Hepatic stellate cell (primary cell): ENCODE measurements at places on chromosomes 4 and X.

DNA sequence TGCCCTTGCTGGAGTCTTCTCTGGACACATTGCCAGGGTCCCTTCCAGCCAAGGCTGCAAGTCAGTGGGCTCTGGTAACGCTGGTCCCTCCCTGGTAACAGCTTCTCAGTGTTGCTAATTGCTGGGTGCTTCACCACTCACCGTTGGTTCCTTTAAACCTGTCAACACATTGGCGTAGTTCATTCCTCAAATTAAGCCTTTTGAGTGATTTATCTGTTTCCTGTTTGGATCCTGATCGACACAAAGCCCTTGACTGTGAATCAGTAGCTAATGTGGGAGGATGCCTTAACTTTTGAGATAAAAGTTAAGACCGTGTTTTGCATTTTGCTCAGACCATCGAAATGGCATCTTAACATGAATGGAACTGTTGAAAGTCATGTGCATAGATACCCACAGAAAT is 125.9 kb downstream of the AMELX start:
- no peak for DNase-seq

GRCh38 chr4:151226004-151226932 is 50.7 kb upstream of the PRSS48 start:
- peak; percentile 66 for DNase-seq

GRCh38 chrX:16113978-16114565 is 9.3 kb upstream of the GRPR start:
- DNase-seq: no peak

DNA sequence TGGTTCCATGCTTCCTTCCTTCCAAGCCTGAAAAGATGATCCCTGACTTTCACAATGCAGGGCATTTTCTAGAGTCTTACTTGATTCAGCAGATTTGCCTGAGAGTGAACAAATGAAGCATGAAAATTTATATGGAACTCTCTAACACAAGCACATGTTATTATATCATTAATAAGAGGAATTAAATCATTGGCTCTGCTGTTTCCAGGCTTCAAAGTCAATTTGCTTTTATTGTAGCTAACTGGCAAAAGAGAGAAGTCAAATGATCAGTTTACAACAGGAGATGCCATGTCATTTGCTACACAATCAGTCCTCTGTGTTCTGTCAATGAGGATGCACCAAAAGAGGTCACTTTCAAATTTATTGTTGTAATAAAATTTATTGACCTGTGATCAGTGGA is 101.5 kb upstream of the UGT8 start:
- DNase-seq: no peak

GRCh38 chr4:68240620-68241019 is 4.9 kb downstream of the TMPRSS11B start:
- no peak for DNase-seq

DNA sequence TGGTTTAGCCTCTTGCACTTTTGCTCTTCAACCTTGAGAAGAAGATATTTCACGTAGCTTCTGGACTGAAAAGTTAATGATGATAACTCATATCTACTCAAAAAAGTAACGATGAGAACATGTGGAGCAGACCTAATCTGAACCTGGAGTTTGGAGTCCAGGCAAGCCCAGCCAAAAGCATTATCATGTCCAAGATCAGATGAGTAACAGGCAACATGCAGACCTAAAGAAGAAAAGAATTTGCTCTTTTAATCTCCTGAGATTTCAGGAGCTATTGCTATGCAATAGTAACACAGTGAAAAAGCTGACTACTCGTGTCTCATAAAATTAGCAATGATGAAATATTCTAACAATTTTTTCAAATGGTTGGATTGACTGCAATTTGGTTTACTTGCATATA is 21.8 kb upstream of the PPA2 start:
- no peak for DNase-seq

DNA sequence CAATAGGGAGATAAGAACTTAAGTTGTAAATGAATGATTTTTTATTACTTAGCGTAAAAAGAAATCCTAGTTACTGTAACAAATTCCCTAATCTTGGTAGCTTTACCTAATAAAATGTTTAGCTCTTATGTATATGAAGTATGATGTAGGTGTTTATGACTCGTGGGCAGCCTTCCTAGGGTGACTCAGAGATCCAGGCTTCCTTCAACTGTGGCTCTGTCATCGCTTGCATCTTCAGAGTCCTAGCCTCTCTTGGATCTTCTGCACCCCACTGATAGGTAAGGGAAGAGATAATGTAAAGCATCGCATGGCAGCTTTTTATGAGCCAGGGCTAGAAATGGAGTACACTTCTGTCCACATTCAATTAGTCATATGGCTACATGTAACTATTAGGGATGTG is 165.6 kb upstream of the GLRA2 start:
- no peak for DNase-seq

- DNase-seq: no peak
Measured at GRCh38 chr4:163991298-163991865, 496.9 kb downstream of the TMA16 start.

DNA sequence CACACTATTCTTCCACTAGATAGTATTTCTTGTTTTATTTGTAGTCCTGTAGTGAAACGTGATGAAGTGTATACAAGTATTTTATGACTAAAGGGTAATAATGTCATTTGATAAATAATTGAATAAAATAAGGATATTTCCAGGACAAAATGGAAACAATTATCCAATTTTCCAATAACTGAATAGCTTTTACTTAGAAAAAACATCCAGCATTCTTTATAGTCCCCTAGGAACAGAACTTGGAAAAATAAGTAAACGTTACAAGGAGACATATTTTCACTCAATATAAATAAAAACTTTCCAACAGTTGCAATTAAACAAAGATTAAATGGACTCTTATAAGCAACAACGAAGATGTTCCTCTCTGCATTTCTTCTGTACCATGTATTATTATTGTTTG is 566.0 kb downstream of the TMA16 start:
- no peak for DNase-seq

- DNase-seq: no peak
Measured at GRCh38 chr4:6854098-6854744, 55.4 kb upstream of the TBC1D14 start.

- DNase-seq: no peak
Measured at GRCh38 chrX:109872021-109872732, 130.7 kb upstream of the TMEM164 start.

- no peak for DNase-seq
Measured at GRCh38 chrX:68801737-68802290, 27.0 kb upstream of the EFNB1 start.

DNA sequence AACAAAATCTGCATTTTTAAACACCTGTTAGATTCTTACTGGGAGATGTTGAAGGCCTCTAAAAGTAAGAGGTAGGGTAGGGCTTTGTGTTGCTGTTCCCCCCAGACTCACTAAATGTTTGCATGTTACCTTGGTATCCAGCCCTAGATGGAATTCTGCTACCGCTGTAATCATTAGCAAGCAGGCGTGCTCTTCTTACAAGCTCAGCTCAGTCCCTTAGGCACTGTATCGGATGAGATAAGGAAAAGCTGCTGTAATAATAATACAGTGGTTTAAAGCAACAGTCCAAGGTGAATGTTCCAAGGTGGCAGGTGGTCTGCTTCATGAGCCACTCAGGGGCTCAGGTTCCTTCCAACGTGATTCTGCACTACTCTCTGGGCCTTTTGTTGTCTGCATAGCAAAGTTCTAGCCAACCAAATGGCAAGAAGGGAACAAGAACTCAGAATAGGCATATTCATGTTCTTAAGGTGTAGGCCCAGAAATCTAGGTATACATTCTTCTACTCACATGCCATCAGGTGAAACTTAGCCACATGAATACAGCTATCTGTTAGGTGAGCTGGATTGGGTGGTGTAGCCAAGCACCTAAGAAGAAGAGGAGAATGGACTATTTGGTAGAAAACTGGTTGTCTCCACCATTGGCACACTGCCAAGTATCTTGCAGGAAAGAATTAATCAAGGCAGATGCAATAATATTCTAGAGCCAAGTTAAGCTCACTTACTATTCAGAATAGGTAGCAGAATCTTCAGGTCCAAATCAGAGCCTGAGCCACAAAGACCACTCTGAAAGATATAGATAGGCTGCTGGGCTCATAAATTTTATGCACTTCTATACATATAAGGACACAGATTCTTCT is 46.0 kb downstream of the COQ2 start:
- no peak for DNase-seq

- DNase-seq: no peak
Measured at GRCh38 chrX:48617542-48618340, 20.4 kb downstream of the WDR13 start.

- DNase-seq: no peak
Measured at GRCh38 chr4:104351706-104352105, 143.0 kb downstream of the CXXC4 start.

GRCh38 chr4:2560167-2560566 is 23.7 kb downstream of the FAM193A start:
- DNase-seq: no peak

GRCh38 chr4:42995343-42995944 is 102.9 kb downstream of the GRXCR1 start:
- DNase-seq: peak; percentile 11

DNA sequence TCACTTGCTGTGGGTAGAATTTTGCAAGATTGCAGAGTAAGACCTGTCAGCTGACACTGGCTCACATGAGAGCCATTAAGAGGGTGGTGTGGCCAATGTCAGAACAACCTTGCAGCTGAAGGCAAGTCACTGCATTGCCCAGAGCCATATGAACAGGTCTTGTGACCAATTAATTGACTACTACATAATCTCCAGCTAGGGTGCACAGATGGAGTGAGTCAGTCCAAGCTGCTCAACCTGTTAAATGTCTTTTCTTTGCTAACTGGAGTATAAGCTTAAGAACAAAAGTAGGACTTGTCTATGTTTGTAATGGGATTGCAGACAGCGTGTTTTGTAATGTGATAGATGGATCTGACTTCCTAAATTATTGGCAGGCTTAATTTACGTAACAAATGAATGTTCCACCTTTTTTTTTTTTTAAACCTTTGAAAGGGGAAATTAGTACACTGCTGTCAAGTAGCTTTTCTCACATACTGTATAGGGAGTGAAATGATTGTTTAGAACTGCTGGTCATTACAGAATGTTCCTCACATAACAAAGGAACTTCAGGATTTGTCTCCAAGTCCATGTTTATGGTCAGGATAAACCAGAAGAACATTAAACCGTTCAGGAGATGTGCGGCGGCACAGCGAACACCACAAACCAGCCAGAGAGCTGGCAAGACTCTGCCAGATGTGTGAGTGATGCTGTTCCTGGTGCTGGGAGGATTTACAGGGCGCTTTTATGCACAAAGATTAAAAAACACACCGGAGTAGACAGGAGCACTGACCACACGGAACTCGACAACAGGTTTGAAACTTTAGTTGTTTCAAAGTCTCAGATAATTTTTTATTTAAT is 37.0 kb downstream of the FNIP2 start:
- DNase-seq: no peak

DNA sequence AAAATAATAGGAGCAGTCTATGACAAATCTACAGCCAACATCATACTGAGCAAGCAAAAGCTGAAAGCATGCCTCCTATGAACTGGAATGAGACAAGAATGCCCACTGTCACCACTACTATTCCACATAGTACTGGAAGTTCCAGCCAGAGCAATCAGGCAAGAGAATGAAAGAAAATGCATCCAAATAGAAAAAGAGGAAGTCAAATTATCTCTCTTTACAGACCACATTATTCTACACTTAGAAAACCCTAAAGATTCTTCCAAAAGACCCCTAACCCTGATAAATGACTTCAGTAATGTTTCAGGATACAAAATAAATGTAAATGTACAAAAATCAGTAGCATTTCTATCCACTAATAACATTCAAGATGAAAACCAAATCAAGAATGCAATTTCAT is 249.0 kb downstream of the STK32B start:
- no peak for DNase-seq

- DNase-seq: no peak
Measured at GRCh38 chr4:125710766-125711165, 396.0 kb downstream of the FAT4 start.

GRCh38 chrX:23185951-23186350 is 148.7 kb upstream of the PTCHD1 start:
- DNase-seq: no peak

DNA sequence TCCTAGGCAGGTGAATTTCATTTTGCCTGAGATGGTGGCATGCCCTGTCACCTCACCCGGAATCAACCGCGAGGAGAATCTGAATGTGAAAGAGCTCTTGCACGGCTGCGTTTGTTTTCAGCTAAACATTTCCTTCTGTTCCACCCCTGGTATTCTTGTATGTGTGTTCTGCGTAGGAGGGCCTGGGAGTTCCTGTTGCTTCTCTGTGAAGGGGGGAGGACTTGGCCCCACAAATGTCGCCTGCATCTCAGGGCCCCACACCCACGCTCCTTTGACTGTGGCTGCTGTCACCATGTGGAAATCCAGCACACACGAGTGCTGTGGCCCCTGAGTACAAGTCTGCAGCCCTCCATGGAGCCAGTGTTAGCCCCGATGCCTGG is 45.8 kb upstream of the CLCN4 start:
- no peak for DNase-seq

DNA sequence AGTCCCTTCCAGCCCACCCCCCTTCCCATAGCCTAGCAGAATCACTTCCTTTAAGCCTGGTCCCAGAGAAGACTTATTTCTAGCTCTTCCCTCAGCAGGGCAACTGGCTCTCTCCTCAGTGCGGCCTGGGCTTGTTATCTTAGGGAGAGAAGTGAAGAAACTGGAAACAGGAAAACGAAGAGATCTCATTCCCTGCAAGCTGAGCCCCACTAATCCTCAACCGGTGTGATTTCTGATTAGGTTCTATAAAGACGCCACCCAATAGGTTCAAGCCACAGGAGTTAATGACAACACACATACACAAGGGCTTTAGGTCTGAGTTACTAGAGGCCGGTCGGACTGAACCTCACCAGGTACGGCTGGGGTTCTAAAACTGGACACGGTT is 3.2 kb downstream of the GSX2 start:
- DNase-seq: no peak

DNA sequence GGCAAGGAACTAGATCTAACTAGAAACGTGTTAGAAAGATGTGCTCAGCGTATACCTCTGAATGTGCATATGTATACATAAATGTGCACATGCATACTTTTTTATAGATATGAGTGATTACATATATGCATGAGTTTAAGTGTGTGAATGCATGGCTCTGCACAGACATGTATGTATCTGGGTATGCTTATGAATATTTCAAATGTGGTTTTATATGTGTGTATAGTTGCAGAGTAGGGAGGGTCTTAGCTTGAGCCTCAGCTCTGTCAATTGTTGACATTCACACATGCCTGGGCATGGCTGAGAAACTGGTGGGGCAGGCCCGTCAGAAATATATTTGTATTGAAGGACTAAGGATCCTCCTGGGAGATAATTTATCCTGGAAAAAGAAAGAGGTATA is 31.1 kb downstream of the RAP2C start:
- no peak for DNase-seq

- no peak for DNase-seq
Measured at GRCh38 chrX:42485601-42486000, 292.4 kb downstream of the PPP1R2C start.

DNA sequence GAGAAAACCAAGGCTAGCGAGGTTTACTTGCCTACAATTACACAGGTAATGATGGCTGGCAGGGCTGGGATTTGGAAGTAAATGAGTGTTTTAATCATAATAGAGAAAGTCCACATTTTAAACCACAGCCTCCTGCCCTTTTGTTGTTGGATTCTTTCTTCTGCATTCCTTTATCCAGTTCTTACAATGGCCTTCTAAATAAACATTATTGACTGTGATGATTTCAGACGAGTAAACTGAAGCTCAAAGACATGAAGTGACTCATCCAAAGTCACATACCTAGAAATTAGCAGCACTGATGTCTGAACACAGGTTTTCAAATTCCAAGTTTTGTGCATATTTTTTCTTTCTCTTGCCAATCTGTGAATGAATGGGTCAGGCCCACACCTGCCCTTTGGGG is 51.2 kb upstream of the C1QTNF7 start:
- no peak for DNase-seq
